ENCODE measurements at places on chromosomes 3 and 15.

DNA sequence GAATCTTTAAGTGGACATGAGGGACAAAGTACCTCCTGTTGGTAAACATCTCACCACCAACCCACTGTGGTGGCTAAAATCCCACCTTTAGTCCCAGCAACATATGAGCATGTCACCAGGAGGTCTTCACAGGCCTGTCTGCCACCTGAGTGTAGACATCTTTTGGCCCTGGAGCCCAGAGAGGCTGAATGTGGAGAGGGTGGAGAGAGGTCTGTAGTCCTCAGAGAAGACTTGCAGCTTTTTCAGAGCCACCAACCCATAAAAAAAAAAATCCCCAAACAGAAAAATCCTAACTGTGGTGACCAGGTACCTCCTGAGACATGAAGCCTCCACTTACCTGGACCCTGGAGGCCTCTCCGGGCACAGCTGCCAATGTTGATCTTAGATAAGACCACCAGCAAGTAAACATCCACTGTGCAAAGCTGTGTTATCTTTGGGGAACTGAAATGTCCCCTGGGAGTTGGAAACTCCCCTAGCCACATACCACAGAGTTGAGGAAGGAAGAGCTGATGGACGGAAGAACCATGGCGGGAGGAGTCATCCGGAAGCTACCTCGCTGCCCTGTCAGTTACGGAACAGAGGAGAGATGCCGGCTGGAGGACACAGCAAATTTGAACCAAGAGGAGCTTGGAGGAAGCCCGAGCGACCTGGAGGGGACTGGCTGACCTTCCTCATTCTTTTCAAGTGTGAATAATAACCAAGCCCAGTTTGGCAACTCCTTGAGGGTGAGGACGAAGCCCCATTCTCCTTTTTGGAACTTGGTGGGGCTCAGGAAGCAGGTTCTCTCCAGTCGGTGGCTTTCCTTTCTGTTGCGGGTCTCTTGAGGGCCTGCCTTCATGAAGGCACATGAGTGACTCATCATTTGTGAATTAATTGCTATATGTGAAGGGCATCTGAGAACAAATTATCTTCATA, at the start of gene GHRL:
GHRL (minus strand) TSS at position 443 of the 915 bp plus-strand sequence. CDS start 2,767 bp downstream, outside the sequence.
- no peak for DNase-seq

- DNase-seq = no peak
Measured at GRCh38 chr3:129016720-129017483, 15.8 kb downstream of the EFCC1 start.

- no peak for DNase-seq
Measured at GRCh38 chr15:64501396-64501715, 41.0 kb downstream of the ZNF609 start.

GRCh38 chr3:48268381-48268935, 27.6 kb downstream of the ZNF589 start:
- DNase-seq = peak; percentile 80

DNA sequence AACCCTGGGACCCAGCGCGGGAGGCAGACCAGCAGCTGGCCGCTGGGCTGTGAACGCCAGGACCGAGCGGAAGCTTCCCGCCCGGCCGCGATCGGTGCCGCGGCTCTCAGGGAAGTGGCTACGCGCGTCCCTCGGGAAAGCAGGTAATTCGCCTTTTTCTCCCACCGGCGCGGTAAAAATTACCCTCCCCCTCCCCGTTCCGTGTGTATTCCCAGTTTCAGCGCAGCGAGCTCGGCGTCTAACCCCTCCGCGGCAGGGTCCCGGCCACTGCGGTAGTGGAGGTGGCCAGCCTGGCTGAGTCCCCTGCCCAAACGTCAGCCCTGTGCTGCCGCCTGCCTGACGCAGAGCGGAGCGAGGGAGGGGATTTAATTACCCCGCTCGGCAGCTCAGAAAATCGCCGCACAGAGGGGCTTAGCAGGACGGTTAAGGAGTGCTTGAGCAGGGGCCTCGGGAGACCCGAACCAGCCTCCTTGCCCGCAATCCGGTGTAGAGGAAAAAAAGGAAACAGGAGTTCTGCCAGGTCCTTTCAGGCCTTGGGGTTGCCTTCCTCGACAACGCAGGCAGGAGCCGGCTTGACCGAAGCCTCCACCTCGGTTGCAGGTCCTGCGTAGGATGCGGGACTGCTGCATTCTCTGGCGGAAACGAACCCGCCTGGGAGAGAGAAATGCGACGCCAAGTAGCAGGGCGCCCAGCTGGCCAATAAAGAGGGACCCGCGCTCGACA, 2.9 kb downstream of the GATA2 start:
- no peak for DNase-seq

- DNase-seq = no peak
Measured at GRCh38 chr3:162103808-162104207, 607.2 kb downstream of the OTOL1 start.

GRCh38 chr15:74982183-74982582, 13.2 kb upstream of the SCAMP5 start:
- DNase-seq = no peak

DNA sequence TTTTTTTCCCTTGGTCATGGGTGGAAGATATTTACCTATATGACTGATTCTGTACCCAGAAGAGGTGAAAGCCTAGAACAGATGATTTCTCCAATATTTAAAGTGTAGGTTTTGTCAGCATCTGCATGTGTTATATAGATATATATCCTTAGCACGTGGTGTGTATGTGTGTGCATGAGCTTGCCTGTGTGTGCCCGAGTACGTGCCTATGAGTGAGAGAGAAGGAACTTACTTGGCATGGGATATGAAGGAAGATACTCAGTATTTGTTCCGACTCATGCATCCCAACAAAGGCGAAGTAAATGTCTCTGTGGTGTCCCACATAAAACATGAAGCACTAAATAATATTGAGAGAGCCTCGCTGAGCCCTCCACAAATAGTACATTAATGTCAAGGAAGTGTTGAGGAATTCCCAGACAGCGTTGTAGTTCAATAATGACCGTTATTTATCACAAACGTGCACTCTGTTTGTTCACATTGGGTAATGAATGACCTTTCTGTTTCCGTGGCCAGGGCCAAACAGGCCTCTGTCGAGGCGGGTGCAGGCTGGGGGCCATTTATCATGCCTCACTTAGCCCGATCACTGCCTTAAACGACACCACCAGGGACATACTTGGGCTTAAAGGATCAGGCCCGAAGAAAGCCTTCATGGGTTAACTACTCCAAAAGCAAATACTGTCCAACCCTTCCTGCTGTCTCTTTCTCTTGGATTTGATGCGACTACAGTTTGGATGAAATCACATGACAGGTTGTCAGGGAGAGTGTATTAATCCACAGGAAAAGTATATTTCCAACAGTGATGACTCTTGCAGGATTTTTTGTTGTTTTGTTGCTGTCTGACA, 267.7 kb downstream of the PTPRG start:
- no peak for DNase-seq

DNA sequence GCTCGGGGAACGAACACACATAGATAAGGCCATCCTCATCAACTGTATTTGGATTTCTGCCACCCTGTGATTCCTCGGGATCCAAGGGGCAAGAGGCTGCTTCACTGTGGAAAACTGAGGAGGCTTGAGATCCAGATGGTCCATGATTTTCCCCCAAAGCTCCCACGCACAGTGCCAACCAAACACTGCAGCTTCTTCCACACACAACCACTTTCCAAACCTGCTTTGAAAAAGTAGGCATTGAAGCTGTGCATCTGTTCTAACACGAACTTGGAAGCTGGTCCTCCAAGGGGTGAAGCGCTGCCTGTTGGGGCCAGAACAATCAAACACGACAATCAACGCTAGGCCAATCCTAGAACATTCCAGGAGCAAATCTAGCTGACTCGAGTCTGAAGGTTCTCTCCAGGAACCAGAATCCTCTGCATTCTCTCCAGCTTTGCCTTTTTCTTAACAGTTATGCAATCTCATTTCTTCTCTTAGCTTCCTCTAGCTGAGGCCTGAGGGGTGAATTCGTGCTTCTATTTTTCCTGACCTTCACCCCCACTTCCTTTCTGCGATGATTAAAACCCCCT, 104.4 kb downstream of the LRRK1 start:
- DNase-seq = no peak

- DNase-seq = no peak
Measured at GRCh38 chr3:73832426-73832825, 207.7 kb upstream of the PDZRN3 start.

GRCh38 chr3:134242649-134243617, 7.7 kb downstream of the RYK start:
- no peak for DNase-seq

- DNase-seq = no peak
Measured at GRCh38 chr3:88534534-88534933, 384.8 kb downstream of the C3orf38 start.

DNA sequence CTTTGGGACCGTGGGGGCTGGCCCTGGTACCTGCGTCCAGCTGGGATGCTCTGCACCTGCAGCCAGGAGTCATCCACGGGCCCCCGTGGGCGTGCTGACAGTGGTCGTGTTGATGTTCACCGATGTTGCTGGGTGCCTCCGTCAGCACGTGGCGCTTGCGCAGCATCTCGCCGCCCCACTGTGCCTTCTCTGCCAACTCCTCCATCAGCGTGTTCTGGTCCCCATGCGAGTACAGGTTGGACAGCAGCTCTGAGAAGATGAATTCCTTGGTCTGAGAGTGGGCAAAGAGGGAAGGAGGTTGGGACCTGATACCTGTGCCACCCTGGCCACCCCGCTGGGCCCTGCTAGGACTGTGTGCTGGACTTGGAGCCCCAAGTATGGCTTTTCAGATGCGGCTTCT, 61.4 kb downstream of the ADAMTS7 start:
- no peak for DNase-seq
